Frontal cortex (tissue), 4 donors: ENCODE measurements at places on chromosomes 3 and 15.

DNA sequence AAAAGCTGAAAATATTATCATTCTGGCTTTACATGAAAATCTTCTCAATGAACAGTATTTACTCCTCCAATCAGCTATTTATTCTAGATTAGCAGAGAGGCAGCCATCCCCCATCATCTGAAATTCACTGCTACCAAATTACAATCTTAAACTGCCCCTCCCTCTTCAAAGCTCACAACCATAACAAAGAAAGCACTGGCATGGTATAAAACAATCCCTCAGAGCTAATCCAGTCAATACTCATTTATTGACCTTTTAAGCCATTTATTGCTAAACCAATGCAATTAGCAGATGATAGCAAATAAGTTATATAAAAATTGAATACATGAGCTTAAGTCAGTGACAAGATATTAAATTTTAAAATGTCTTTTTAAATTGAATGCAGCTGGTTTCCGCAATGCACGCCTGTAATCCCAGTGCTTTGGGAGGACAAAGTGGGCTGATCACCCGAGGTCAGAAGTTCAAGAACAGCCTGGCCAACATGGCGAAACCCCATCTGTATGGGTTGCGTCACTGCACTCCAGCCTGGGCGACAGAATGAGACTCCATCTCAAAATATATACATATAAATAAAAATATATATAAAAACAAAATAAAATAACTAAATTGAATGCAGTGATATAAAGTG, 12.1 kb downstream of the SLC4A7 start:
- DNase-seq, result no peak

- DNase-seq, result no peak
Measured at GRCh38 chr3:48199117-48199516, 10.9 kb upstream of the CDC25A start.

- no peak for DNase-seq
Measured at GRCh38 chr3:117705011-117705410, 995.4 kb downstream of the TUSC7 start.

- peak; percentile 47 for DNase-seq
Measured at GRCh38 chr3:185823078-185824044, 1.5 kb downstream of the IGF2BP2 start.

- DNase-seq, result no peak
Measured at GRCh38 chr3:901953-902778, 190.7 kb upstream of the CNTN6 start.

GRCh38 chr3:115982629-115983028, 359.3 kb downstream of the GAP43 start:
- no peak for DNase-seq

DNA sequence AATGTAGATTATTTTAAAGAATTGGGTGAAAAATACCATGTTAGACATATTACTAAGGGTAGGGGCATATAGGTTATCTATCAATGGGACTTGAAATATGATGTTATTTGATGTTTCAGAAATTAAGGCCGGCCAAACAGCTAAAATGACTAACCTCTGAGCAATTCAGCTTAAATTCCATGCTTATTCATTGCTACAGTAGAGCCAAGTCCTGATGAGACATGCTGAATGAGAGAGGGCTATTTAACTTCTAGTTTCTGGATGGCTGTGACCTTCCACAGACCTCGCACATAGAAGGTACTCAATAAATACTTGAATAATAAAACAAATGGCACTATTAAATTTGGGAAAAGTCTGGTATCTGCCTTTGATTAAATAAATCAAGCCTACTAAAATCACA, 175.6 kb upstream of the WNT5A start:
- DNase-seq, result no peak

DNA sequence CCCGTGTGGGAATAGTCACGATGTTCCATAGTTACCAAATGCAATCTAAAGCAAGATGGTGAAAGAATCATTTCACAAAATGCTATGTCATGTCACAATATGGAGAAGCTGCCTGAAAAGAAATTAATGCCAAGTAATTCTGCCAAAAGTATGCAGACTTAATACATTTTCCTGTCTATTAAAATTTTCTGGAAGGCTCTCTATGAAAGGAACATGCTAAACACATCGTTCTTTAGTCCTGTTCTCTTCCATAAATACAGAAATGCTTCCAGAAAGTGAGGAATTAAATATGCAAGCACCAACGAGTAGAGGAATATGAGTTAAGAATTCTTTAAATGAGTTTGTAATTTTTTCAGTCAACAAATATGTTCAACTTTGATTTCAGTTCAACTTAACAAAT, 266.8 kb upstream of the CRBN start:
- DNase-seq, result no peak

DNA sequence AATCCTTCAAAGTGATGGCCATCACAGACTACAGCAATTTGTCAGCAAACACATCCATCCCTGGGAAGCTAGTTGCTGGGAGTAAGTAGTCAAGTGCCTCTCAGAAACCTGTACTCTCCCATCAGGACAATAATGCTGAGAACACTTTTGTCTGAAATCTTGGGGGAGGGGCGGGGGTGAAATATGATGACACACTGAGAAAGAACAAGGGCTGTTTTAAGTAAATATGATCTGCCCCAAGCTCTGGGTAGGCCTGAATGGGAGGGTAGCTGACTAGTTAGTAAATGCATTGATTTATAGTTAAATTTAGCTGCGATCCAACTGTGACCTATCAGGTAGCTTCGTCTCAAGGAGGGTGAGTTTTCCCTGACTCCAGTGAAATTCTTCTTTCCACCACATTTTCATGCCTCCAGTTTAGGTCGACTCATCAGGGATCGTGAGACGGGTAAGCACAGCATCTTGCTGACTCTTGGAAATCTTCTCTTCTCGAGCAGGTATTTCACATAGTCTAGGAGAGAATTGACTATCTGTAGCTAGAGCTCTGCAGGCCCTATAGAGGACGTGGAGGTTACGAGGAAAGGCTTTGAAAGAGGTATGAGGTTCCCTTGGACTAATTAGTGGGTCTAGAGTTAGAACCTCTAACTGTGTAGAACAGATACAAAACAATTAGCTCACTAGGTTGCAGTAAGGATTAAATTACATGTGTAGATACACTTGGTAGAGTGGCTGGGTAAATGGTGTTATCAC, 213.4 kb upstream of the SLC2A2 start:
- DNase-seq, result no peak

DNA sequence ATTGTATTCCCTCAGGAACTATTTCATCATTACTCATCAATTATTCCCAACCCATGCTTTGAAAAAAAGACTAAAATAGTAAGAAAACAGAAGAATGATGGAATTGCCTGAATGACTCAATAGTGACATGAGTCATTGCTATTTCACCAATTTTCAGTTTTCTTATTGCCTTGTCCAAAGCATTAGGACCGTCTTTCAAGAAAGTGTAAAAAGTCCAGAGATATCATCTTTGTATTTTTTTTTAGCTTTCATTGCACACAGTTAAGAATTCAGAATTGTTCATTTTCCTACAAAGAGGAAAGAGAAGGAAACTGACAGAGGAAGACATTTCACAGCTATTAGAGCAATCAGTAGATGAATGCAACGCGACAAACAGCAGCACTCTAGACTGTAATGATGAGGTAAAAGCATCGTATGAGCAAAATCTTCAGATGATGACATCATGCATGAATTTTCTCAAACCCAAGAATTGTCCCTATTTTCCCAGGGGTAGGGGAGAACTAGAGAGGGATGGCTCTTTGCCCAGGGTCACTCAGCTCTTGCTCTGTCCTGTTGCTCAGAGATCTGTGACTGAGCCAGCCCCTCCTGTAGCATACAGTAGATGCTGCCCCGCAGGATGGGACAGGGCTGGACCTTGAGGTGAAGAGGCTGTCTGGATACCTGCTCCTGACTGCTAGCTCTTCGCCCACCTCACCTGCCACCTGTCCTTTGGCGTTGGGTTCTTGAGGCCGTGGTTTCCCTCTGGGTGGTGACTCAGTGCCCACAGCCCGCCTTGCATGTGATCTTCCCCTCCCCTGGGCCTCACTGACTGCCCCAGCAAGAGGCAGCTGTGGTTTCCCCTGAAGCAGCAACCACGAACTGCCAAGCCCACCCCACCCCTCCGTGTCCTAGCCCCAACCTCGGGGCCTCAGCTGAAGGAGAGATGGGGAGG, 84.8 kb downstream of the PPCDC start:
- no peak for DNase-seq

DNA sequence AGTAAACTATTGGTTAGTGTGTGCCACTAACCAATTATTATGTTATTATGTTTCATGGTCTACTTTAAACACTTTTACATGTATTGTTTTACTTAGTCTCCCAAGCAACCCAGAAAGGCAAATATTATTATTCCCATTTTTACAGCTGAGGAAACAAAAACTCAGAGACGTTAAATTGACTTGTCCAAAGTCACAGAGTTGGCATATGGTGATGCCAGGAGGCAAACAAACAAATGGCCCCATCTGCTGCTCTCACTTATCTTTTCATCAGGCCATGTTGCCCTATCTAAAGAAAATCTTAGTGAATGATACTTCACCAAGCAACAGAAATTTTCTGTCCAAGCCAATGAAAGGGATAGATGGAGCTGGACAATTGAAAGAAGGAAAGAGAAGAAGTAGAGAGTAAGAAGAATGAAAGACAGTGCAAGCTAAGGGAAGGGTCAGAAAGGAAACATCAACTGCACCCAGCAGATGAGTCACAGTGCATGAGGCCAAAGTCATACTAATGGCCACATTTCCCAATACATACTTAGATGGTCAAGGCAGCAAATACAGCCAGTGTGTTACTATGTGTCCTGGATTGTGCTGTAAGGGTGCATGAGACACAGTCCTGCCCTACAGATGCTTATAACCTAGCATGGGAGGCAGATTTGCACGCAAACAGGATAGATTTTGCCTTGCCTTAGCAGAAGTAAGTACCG, 266.9 kb downstream of the KCNMB2 start:
- no peak for DNase-seq

DNA sequence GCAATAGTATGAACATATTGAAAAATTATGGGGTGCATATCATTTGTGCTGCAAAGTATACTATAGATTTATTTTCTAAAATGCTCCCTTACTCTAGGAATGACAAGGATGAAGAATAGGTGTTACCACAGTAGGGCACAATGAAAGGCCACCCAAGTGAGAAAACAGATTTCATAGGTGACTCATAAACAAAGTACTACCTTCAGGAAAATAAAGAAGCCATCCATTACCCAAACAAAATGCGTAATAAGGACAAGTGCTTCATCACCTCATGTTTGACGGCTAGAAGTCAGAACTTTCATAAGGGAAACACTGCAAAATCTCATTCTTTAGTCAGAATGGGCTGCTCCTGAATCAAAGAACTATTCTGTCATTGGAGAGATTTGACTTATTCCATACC, 116.6 kb downstream of the MFSD1 start:
- DNase-seq, result no peak

GRCh38 chr3:11545186-11545851, 98.4 kb downstream of the VGLL4 start:
- no peak for DNase-seq

DNA sequence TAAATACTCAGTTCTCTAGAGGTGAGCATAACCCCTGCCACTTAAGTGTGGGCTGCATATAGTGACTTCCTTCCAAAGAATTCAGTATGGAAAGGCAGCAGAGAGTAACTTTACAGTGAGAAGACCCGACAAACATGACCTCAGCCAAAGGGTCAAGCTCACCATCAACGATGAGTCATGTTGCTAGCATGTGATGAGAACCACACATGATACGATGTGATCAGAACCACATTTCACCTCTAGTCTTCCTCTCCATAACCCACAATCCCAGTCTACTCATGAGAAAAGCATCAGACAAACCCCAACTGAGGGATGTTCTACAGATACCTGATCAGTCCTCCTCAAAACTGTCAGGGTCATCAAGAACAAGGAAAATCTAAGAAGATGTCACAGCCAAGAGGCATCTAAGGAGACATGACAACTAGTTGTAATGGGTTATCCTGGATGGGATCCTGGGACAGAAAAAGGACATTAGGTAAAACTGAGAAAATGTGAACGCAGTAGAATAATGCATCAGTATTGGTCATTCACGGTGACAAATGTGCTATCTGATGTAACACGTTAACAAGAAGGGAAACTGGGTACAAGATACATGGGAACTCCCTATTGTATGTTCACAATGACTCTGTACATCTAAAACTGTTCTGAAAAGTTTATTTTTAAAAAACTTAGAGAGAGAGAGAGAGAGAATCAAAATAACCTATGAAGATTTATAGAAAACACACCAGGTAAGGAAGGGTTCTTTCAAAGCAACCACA, 28.3 kb downstream of the SEC61A1 start:
- DNase-seq, result no peak
